Activated CD4-positive, alpha-beta T cell treated with anti-CD3 and anti-CD28 coated beads, Interleukin-2, amount 50 U/mL, for 48 hours (primary cell): ENCODE measurements at places on chromosomes 11 and 22.

DNA sequence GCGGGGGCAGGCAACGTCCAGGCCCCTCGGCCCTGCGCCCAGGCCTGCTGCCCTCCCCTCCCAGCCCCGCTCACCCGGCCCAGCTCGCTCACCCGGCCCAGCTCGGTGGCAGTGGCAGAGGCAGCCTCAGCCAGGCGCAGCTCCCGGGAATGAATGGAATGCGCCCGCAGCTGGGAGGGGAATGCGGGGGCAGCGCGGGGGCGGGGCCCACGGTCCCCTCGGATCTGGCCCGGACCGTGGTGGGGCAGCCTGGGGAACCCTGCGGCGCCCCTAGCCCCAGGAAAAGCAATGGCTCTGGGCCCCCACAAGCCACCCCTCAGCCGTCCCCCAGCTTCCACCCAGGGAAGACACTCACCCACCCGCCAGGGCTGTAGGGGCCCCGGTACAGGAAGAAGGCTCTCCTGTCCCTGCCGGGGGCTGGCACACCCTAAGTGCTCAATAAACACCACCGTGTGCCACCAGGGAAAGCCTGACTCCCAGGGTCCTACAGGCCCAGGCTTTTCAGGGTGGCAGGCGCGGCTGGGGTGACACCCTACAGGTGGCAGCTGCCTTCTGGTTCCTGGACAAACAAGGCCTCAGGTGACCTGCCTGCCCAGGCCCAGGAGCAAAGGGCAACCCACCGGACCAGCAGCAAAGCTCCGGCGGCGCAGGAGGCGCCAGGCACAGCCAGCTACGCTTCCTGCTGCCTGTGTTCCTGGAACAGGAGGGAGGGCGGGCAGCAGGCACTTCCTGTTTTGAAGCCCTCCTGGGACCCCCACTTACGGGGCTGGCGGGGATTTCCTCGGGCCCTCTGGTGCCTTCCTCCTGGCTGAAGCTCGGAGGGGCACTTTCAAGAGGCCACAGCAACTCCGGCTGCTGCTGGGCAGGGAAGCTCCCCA is 13.8 kb downstream of the PLXNB2 start:
- no peak for DNase-seq

GRCh38 chr11:79264284-79264683 is 176.5 kb downstream of the TENM4 start:
- no peak for DNase-seq

GRCh38 chr11:134993691-134994243 is 581.7 kb upstream of the B3GAT1 start:
- DNase-seq: no peak

DNA sequence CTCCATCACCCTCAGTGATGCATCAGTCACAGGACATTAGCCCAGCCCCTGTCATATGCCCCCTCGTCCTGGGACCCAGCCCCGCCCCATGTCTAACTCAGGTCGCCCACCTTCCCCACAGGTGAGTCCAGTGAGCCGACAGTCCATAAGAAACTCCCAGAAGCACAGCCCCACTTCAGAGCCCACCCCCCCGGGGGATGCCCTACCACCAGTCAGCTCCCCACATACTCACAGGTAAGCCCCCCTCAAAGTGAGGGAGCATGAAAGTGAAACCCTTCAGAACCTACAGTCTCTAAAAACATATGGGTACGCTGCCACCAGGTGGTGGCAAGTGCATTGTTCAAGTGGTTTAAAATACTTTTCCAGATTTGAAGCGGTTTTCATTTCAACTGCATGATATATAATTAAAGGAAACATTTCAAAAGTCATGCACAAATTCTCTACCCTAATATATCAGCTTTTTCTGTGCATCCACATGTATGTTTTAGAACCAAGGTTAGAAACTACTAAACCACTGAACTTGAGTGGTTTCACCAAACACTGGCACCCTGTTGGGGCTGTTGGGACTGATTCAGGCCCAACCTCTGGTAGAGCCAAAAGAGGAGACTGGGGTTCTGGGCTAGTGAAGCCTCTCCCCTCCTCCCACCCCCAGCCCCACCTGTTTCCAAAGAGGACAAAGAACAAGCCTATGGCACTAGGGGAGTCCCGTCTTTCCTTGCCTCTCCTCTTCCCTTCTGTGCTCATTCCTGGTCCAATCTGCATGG is 17.3 kb downstream of the EPS8L2 start:
- DNase-seq: no peak

- no peak for DNase-seq
Measured at GRCh38 chr11:93606721-93607120, 54.8 kb upstream of the CEP295 start.

DNA sequence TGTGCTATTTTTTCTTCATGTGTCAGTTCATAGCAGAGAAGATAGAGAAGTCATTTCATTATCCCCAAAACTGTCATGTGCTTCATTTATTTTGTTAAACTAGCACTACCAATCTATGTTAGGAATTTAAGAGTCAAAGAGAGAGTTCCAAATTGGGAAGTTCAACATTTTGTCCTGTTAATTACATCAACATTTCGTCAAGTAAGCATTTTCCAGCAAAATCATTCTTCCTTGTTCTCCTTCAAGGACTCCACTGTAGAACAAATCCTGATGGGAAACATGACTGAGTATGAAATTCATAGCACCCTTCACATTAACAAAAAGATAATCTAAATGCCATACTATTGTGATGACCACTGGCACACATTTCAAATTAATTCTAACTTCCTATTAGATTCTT is 59.1 kb downstream of the PACSIN2 start:
- DNase-seq: no peak

- no peak for DNase-seq
Measured at GRCh38 chr11:118897721-118898310, 14.1 kb downstream of the CXCR5 start.

DNA sequence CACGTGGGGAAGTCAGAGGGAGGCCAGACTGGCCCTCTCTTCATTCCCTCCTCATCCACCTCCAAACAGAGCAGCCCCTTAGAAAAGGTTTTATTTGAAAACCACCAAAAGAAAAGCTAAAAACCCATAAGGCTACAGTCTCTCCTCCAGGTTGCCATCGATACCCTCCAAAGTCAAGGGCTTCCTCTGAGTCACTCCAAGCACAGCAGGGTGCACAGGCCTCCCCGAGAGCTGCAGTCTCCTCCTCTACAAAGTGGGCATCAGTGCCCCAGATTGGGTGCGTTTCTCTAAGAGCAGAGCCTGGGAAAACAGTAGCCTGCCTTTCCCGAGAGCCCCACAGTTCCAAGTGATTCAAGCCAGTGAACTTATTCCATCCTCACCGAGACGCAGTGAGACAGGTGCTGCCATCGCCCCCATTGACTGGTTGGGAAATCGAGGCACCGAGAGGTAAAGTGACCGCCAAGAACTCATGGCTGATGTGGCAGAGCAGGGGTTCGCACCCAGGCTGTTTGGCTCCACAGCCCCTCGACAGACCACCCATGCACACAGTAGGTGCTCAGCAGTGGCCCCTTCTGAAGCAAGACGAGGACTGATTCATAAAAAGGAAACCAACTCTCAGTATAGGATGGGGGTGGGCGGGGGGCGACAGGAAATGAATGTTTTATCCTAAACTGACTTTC is 91.7 kb upstream of the SHISAL1 start:
- DNase-seq: no peak

GRCh38 chr11:125903711-125904659 is at the start of gene DDX25:
Gene DDX25 (plus strand): TSS chr11:125904508. CDS start chr11:125904518, 10 bp downstream.
- DNase-seq: peak; percentile 6

- DNase-seq: no peak
Measured at GRCh38 chr11:8329847-8330361, 66.2 kb upstream of the LMO1 start.

GRCh38 chr11:64499261-64500004 is 91.6 kb upstream of the SLC22A12 start:
- no peak for DNase-seq

- DNase-seq: no peak
Measured at GRCh38 chr11:109971184-109971523, 122.0 kb upstream of the ZC3H12C start.

DNA sequence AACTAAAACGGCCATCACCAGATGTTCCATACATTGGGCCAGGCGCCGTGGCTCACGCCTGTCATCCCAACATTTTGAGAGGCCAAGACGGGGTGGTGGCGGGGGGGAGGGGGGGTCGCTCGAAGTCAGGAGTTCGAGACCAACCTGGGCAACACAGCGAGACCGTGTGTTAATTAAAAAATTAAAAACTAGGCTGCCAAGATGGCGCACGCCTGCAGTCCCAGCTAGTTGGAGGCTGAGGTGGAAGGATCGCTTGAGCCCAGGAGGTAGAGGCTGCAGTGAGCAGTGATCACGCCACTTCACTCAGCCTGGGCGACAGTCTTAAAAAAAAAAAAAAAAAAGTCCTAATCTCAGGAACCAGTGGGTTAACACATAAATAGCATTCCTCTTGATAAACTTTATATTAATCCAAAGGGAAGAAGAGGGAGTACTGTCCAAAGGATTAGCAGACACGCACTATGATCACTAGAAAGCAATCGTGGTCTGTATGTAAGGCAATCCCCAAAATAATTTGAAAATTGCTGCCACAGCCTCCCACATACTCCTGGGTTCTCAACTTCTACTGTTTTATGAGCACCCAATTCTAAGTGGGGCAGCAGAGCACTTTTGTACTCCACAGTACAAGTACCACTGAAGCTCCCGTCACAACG is 604 bp downstream of the PUS3 start:
- DNase-seq: no peak

DNA sequence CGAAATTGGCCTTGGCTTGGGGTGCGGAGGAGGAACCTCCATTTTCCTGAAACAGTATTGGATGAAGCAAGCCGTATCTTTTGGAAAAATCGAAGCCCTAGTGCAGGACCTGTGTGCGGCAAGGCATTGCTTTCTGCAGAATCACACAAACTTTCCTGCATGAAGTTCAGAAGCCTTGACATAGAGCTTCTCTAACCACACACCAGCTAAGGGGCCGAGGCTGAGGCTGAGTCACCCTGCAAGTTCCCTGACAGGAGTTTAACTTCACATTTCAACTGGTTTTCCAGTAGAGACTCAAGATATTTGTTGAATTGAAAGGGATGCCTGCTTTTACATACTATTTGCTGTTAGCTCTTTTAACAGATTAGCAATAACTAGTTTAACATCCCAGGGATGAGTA is 67.8 kb downstream of the TCF20 start:
- peak; percentile 69 for DNase-seq

GRCh38 chr11:23202611-23203010 is 342.3 kb upstream of the CCDC179 start:
- no peak for DNase-seq

GRCh38 chr11:117932426-117932825 is 3.2 kb upstream of the TMPRSS13 start:
- no peak for DNase-seq

DNA sequence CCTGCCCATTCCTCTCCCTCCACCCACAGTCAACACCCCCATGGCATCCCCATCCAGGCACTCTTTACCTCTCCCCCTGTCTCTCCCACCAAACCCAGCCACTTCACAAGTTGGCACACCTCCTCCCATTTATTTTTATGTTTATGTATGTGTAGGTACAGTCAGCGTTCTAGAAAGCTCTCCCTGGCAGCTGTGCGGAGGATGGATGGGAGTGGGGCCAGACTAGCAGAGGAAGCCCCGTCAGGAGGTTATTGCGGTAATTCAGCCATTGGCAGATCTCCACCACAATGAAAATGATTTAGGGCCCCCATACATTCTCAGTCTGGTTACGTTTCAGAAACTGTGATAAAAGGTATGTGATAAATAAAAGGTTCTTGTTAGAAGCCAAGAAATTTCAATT is 51.3 kb downstream of the BTG4 start:
- no peak for DNase-seq

DNA sequence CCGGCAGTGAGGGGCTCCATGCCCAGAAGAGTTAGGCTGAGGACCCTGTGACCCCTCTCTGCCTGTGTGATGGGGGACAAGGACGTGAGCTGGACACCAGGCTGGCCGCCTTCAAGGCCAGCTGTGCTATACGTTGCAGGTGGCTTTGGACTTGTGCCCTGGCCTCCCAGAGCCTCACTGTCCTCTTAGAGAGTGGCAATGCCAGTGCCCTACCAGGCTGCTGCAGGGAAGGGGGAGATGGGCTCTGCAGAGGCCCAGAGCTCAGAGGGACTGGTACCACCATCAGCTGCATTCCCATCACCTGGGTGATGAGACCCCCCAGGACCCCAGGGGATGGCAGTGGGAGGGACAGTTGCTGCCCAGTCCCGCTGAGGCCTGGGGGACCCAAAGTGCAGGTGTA is 90.4 kb upstream of the SHISAL1 start:
- no peak for DNase-seq

DNA sequence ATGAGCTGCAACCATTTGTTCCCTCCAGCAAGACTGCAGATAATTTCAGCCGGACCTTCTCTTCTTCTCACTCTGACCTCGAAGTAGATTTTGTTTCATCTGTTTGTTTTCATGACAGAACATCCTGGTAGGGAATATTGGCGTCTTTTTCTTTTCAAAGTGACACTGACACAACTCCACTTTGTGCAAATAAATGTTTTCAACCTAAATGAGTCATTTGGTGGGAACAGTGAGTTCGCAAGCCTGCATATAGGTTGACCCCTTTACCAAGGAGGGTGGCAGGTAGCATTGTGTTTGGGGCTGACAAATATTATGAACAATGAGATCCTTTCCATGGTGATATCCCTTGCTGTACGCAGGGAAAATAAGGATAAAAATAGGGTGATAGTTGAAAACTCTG is 55.0 kb downstream of the LARGE1 start:
- no peak for DNase-seq

GRCh38 chr11:69377029-69377952 is 83.3 kb downstream of the MYEOV start:
- DNase-seq: no peak

- no peak for DNase-seq
Measured at GRCh38 chr22:29144786-29145160, 60.9 kb upstream of the EMID1 start.

DNA sequence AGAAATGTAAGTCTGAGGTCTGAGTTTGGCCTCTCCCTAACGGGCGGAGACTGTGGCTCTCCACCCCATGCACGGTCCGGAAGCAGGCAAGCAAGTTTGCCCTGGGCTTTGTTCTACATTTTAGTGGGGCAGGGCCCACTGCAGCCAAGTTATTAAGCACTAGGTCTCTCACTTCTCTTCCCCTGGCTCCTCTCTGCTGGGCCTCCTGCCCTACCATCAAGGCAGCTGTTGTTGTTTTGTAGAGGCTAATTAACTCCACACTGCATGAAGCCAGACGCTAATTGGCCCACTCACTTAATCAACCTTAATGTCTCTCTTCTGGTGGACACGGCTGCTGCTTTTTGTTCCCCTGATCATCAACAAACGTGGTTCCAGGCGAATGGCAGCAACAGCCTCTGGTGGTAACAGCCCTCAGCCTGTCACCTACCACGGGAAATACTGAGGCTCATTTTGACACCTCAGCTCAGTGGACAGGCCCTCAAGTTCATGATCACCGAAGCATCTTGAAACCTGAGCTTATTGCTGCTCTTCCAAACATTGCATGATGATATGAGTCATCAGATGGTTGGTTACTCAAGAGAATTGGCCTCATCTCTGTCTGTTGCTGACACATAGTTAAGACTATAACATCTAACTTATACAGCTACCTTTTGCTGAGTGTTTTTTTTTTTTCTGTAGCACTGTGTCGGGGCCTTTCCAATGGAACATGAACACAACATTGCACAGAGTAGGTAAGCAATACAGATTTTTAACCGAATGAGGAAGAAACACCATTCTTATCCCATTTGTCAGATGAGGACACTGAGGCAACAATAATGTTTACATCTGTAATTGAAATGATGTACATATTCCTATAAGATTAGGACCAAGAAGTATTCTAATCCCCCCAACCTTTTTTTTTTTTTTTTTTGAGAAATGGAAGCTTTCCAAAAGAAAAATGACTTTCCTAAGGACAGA is 20.8 kb upstream of the LMO2 start:
- no peak for DNase-seq
